Cardiac septum (tissue), 1 donor: ENCODE measurements at places on chromosomes 3 and 15. TPM values are rescaled to one million over a fixed set of nuclear protein-coding genes. Genes with fewer than 3 reads are reported as not detected.
A peak's percentile ranks its signal among the peaks of the same experiment; 100 is the strongest.

- no peak for DNase-seq
These were observed 225.8 kb downstream of the MYRIP start for GRCh38 chr3:40035177-40035576.

GHSR gene
- not detected for total RNA-seq

DNA sequence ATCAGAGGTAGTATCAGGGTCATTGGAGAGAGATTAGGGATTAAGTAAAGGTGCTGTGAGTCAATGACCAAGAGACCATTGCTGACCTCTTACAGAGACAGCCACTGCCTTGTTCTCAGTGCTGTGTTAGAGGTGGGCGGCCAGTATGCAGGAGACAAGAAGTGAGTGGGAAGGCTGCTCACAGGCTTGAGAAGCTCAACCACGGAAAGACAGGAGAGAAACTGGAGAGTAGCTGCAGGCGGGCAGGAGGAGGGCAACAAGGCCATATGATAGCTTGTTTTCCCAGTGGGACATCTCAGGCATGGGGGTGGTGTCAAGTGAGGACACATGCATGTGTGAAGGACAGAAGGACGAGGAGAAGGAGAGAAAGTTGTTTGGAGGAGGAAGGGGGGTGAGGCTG is 237.3 kb downstream of the PDCD6IP start:
- DNase-seq, result no peak

GRCh38 chr3:112477891-112478290 is 21.4 kb downstream of the BTLA start:
- no peak for DNase-seq

GRCh38 chr3:44584646-44585501 is at the start of gene ZNF660:
Gene ZNF660 (plus strand): TSS chr3:44584964. CDS start chr3:44594194, 9,230 bp downstream.
- peak; percentile 78 for DNase-seq

DNA sequence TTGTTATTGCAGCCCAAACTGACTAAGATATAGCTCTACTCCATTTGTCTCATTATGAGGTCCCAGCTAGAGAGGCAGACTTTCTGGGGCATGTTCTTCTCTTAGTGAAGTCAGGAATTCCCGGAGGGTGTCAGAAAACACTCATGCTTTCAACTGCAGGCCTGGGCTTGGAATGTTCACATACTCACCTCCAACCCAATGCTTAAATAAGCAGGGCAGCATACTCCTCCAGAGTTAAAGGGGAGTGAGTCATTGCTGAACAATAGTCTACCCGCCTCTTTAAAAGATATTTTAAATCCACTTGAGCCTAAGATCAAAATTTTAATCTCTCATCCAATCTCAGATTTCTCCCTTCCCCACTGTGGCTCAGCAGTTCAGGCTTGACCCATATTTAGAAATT is 167.8 kb upstream of the DPH6 start:
- no peak for DNase-seq

GRCh38 chr3:196590279-196590678 is 21.8 kb downstream of the FBXO45 start:
- no peak for DNase-seq

CYP1A1 gene
- 0.30 TPM for total RNA-seq

- DNase-seq, result no peak
These were observed 33.7 kb upstream of the ZNF445 start for GRCh38 chr3:44511238-44511566.

GRCh38 chr3:166123576-166123975 is 286.4 kb upstream of the BCHE start:
- no peak for DNase-seq

GRCh38 chr3:75171630-75172230 is 492.4 kb upstream of the FRG2C start:
- DNase-seq, result no peak

DNA sequence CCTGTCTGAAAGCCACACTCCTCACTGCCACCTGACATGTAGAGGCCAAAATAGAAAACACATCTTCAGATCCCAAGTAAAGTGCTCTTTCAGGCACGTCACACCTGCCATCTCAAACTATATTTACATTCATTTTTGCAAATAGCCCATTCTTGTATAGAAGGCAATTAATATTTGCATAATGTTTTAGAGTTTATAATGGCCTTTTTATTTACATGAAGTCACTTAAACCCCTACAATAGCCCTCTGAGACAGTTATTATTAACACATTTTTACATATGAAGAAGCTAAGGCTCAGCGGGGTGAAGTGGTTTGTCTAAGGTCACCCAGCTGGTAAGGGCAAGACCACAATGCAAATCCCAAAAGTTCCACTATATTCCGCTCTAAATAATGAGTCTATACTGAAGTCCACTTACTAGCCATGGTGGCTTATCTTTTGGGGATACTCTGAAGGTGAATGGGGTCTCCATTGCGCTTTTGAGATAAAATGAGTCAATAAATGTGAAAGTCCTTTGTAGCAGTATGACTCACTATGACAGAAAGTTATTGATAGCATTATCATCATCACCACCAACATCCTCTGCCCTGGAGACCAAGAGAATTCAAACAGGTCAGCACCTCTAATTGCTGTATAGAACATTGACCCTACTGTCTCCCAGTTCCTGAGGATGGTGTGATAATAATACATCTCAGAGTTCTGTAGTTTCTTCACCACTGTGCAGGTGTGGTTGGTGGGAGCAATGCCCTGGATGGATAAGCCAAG is 155.9 kb upstream of the BCL6 start:
- no peak for DNase-seq

DNA sequence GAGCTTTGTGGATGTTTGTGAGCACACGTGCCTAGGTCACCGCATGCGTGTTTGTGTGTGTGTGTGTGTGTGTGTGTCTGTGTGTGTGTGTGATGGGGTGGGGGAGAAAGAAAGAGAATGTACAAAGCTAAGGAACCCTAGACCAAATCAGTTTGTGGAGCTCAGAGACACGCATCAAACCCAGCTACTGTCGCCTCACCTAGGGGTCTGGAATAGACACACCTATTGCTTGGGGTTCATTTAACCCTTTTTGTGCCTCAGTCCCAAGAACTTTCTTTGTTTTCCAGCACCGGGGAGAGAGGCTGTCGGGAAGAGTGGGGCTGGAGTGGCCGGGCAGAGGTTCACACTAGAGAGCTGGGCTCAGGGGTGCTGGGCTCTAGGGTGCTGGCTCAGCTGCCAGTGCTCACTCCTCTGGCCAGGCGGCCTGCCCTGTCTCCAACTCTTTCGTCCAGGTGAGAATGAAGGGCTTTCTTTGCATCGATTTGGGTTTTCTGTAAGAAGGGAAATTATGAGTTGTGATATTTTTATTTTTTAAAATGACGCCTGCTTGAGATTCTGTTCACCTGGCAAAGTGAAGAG is 221.6 kb downstream of the MEIS2 start:
- no peak for DNase-seq

ALCAM gene
- 8.3 TPM for total RNA-seq

DNA sequence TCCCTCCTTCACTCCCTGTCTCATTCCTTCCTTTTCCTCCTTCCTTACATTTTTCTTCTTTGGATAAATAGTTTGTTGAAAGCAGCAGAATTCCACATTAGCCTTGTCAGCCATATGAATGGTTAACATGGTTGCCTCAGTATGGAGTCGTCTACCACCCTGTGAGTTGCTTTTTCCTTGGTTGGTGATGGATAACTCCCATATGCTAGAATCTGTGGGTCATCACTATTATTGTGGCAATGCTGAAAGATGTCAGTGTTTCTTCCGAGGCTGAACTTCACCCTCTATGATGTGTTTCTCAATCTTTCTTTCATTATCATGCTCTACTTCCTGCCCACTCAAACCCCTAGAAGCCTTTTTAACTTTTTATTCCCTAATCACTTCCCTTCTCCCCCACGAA is 481.8 kb upstream of the KCNMB2 start:
- DNase-seq, result no peak

THBS1 gene
- total RNA-seq, result 283 TPM

GRCh38 chr3:9582332-9582731 is 28.7 kb upstream of the LHFPL4 start:
- DNase-seq, result no peak

EXD1 gene
- total RNA-seq, result not detected

GRCh38 chr3:50639055-50639494 is 22.1 kb downstream of the MAPKAPK3 start:
- DNase-seq, result no peak

- DNase-seq, result no peak
These were observed at the start of gene PLA2G4E for GRCh38 chr15:42020713-42021273. Gene PLA2G4E (minus strand): TSS chr15:42021042. CDS start chr15:42021030, 12 bp downstream.

SPATA12 gene
- total RNA-seq, result not detected

PRR20G gene
- total RNA-seq, result not detected

GRCh38 chr15:57708047-57708446 is 1.5 kb downstream of the POLR2M start:
- DNase-seq, result no peak

LSMEM2 gene
- 25.7 TPM for total RNA-seq

PTPN23 gene
- 24.0 TPM for total RNA-seq

CACNA2D2 gene
- 1.4 TPM for total RNA-seq

DNA sequence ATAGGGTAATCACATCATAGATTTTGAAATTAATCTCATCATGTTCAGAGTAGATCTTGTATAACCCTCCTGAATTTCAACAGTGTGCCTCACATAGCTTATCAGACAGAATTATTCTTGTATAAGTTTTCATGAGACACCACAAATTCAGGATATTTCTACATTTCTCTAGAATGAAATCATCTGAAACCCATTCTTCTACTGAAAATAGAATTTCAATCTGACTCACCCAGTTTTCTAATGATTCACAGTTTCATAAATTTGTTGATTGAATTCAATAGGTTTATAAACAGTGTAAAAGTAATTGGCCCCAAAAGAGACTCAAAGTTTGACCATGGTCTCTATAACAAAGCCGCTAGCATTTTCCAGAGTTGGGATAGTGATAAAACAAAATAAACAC is 1082.6 kb upstream of the EPHA6 start:
- DNase-seq, result no peak

AHSG gene
- not detected for total RNA-seq

SEMA3B gene
- 26.5 TPM for total RNA-seq

DNA sequence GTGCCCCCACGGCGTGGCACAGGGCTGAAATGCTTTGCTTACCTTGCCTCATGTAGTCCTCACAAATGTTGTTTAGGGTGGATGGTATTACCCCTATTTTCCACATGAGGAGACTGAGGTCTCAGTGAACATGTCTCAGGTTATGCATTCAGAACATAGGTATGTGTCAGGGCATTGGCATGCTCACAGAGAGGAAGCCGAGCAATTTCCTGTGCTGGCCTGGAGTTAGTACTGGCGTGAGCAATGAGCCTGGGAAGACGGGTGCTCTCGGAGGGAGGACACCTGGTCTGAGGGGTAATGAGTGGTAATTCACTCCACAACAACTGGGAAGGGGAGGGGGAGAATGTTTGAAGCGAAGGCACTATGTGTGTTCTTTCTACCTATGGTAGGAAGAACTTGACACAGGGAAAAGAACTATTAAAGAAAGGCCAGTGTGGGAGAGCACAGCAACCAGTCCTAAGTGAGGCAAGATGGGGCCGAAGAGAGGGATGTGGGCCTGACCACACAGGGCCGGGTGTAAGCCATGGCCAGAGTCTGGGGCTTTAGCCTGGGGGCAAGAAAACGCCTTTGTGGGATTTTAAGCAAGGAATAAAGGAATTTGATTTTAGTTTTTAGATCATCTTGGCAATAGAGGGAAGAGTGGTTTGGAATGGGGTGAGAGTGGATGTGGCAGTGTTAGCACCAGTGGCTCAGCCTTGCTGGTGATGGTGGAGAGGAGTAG is 4.9 kb upstream of the FAM131A start:
- no peak for DNase-seq

- no peak for DNase-seq
These were observed 215.9 kb upstream of the STAC start for GRCh38 chr3:36164400-36164799.

- DNase-seq, result no peak
These were observed 22.5 kb downstream of the PLCL2 start for GRCh38 chr3:16907243-16907642.

DNA sequence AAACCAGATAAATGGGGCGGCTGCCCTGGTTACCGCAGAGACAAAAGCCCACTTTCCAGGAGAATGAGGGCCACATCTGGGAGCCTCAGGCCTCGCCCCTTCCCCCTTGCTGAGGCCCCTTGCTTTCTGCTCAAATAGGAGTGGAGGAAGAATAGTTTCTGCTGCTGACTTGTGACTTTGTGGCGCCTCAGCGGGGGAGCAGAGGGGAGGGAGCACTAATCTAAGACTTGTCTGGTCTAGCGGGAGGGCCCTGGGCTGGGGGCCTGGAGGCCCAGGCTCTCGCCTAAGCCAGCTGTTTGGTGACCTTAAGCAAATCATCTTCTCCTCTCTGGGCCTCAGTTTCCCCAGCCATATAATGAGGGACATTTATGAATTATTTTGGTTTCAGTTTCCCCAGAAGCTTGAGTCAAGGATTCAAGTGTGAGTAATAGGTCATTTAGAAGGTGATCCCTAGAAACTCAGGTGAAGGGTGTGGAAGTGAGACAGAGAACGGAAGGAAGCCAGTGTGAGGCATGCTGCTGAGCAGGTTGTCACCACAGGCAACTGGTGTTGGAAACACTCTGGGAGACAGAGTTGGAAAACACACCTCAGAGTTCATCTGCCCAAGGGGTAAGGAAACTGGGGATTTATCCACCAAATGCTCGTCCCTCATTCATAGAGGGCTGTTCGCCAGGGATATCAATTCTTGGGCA is 25.9 kb upstream of the SMAD3 start:
- no peak for DNase-seq

- no peak for DNase-seq
These were observed 41.7 kb upstream of the SEC22A start for GRCh38 chr3:123159926-123160635.

ROBO1 gene
- total RNA-seq, result 6.2 TPM

DNA sequence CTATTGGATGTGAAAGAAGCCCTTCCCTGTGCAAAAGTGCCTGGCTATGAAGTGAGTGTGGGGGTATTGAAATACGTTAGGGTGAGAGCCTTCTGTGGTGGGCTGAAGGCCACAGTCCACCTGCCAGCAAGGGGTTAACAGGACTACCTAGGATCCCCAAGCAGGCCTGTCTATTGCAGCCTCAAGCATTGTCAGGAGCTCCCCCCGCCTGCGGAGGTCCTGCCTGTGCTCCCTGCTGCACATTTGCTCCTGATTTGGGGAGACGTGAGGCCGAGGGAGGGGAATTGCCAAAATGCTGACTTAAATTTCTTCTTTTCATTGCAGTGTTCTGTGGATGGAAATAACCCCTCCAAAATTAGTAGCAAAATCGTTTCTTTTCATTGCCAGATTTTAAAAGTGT is 56.2 kb downstream of the GABRG3 start:
- DNase-seq, result no peak

RARRES1 gene
- 9.1 TPM for total RNA-seq

DNA sequence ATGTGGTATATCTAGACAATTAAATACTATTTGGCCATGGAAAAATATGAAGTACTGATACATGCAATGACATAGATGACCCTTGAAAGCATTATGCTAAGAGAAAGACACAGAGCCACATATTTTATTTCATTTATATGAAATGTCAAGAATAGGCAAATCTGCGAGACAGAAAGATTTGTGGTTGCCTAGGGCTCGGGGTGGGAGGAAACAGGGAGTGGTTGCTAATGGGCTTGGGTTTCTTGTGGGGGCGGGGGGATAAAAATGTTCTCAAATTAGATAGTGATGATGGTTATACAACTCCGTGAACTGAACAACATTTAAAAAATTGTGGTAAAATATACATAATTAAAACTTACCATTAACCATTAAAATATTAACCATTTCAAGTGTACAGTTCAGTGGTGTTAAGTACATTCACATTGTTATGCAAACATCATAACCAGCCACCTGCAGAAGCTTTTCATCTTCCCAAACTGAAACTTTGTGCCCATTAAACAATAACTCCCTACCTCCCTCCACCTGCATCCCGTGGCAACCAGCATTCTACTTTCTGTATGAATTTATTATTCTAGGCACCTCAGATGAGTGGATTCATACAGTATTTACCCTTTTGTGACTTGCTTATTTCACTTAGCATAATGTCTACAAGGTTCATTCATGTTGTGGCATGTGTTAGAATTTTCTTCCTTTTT is 24.3 kb upstream of the ANP32A start:
- DNase-seq, result no peak
